ENCODE measurements at places on chromosomes 11 and 22. TPM values are rescaled to one million over a fixed set of nuclear protein-coding genes. Genes with fewer than 3 reads are reported as not detected.

Gene DNAL4
- 3.3 TPM for total RNA-seq

Gene CRYBB2
- total RNA-seq = not detected

Gene RAB36
- total RNA-seq = 0.38 TPM

Gene NTM
- total RNA-seq = not detected

Measured in left lobe of liver (tissue), 2 donors.